Aorta (tissue), 5 donors: ENCODE measurements at places on chromosomes 6 and 20. TPM values are rescaled to one million over a fixed set of nuclear protein-coding genes. Genes with fewer than 3 reads are reported as not detected.

DNA sequence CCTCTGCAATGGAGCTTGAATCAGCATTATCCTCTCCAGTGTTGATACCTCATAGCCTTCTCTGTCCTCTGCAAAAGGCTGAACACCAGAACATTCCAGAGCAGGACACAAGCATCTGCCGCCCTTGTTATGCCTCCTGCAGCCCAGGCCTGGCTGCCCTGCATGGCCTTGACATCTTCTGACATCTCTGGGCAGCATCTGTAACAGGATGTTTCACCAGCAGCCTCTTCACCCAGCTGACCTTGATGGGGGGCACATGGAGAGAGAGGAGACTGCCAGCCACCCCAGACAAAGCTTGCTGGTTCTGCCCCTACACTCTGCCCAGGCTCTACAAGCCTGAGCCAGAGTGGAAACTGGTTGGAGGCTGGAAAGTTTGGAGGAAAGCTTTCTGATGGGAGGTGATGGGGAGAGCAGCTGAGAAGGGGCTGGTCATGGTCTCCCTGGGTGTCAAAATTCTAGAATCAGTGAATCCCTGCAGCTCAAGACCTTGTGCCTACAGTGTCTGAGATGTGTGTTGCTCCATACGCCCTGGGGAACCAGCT, 145.1 kb downstream of the MRPL14 start:
- H3K27ac ChIP-seq, result no peak overlapping the region
- H3K4me1 ChIP-seq, result no peaks in the 10 kb centered on the region
- no peak overlapping the region for H3K4me3 ChIP-seq

GRCh38 chr20:43895235-43895634, 19.4 kb upstream of the TOX2 start:
- H3K27ac ChIP-seq, result no peak overlapping the region
- no peaks in the 10 kb centered on the region for H3K4me1 ChIP-seq
- no peaks in the 10 kb centered on the region for H3K27me3 ChIP-seq
- DNase-seq, result no peak

DNA sequence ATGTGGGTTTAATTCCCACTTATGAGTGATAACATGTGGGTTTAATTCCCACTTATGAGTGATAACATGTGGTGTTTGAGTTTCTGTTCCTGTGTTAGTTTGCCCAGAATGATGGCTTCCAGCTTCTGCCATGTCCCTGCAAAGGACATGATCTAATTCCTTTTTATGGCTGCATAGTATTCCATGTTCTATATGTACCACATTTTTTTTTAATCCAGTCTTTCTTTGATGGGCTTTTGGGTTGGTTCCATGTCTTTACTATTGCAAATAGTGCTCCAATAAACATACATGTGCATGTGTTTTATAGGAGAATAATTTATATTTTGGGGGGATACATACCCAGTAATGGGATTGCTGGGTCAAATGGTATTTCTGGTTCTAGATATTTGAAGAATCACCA, 317.8 kb downstream of the MMUT start:
- H3K36me3 ChIP-seq, result no peaks in the 10 kb centered on the region
- no peak overlapping the region for H3K27ac ChIP-seq
- no peak overlapping the region for H3K4me3 ChIP-seq
- H3K27me3 ChIP-seq, result no peaks in the 10 kb centered on the region
- H3K4me1 ChIP-seq, result no peaks in the 10 kb centered on the region

- no peak overlapping the region for H3K27ac ChIP-seq
- no peaks in the 10 kb centered on the region for H3K27me3 ChIP-seq
- H3K4me1 ChIP-seq, result no peaks in the 10 kb centered on the region
- no peak for DNase-seq
- H3K4me3 ChIP-seq, result no peak overlapping the region
Observed at GRCh38 chr20:46746956-46747526, 37.6 kb downstream of the SLC2A10 start.

DNA sequence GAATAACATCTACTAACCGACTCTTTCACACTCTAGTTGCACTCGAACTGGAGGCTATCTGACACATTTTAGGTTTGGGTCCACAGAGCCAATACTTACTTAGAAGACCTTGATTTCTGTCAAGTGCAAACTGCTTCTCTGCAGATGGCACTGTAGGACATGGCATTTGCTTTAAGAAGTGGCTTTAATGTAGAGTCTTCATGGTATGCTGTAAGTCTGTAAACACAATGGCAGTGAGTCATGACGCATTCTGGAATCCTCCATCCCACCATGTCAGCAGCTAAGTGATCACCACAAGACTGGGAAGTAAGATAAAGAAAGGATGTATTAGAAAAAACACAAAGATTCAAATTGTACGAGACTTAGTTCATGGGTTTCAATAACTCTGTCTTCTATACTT, 377.0 kb upstream of the NOX3 start:
- DNase-seq, result no peak
- no peaks in the 10 kb centered on the region for H3K27me3 ChIP-seq
- H3K4me1 ChIP-seq, result no peaks in the 10 kb centered on the region
- no peak overlapping the region for H3K4me3 ChIP-seq
- no peak overlapping the region for H3K27ac ChIP-seq

GRCh38 chr6:169158174-169158573, 95.5 kb downstream of the THBS2 start:
- H3K4me3 ChIP-seq, result no peak overlapping the region
- no peaks in the 10 kb centered on the region for H3K27me3 ChIP-seq
- no peaks in the 10 kb centered on the region for H3K36me3 ChIP-seq
- peak overlapping the region; percentile 75 for H3K27ac ChIP-seq
- no peaks in the 10 kb centered on the region for H3K4me1 ChIP-seq
- DNase-seq, result peak; percentile 91

GRCh38 chr6:101918471-101918870, 525.0 kb downstream of the GRIK2 start:
- H3K27ac ChIP-seq, result no peak overlapping the region
- no peaks in the 10 kb centered on the region for H3K36me3 ChIP-seq
- DNase-seq, result no peak
- H3K4me3 ChIP-seq, result no peak overlapping the region

GRCh38 chr20:59005523-59006166, 1.4 kb downstream of the CTSZ start:
- DNase-seq, result no peak
- H3K36me3 ChIP-seq, result peaks cover 2% of the 10 kb centered on the region
- no peak overlapping the region for H3K4me3 ChIP-seq
- H3K4me1 ChIP-seq, result no peaks in the 10 kb centered on the region
- H3K27ac ChIP-seq, result no peak overlapping the region

Gene FGD2
- total RNA-seq, result 19.9 TPM

Gene LY6G6C
- total RNA-seq, result not detected

Gene FOXS1
- total RNA-seq, result 10.0 TPM

Gene EPHA7
- 2.4 TPM for total RNA-seq
